Stimulated activated CD4-positive, alpha-beta T cell treated with anti-CD3 and anti-CD28 coated beads, Interleukin-1b, Interleukin-23, amount 100 ng/mL, for 1 hour (primary cell): ENCODE measurements at places on chromosomes 13 and 19.

DNA sequence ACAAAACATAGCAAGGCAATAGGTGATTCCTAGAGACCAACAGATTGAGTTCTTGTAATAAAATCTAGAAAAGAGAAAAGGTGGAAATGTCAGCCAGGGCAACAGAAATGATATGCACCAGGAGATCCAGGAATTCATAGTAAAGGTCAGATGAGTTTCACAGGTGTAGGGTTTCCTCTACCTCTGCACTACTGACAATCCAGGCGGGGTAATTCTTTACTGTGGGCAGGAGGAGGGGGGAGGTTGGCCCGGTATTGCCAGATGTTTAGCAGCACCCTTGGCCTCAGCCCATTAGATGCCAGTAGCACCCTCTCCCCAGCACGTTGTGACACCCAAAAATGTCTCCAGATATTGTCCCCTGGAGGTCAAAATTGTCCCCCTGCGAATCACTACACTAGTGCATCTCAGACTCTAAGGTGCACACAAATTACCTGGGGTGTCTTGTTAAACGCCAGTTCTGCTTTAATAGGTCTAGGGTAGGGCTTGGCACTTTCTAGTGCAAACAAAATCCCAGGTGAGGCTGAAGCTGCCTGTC is 3.5 kb upstream of the UBAC2 start:
- DNase-seq, result no peak

DNA sequence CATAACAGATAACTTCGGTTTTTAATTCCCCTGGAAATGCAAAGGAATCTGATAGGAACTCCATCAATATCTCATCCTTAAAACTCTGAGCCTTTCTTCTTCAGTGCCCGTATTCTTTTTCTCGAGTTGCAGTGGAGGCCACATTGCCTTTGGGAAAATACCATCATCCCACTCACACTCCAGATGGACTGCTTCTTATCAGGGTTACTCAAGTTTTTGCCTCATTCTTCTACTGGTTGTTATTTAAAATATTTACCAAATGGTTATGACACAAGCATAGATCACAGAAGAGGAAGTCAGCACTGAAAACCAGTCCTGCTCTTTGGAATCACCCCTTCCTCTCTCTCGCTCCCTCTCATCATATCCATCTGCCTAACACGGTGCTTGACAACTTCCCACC is 1020.5 kb upstream of the SLC10A2 start:
- no peak for DNase-seq

DNA sequence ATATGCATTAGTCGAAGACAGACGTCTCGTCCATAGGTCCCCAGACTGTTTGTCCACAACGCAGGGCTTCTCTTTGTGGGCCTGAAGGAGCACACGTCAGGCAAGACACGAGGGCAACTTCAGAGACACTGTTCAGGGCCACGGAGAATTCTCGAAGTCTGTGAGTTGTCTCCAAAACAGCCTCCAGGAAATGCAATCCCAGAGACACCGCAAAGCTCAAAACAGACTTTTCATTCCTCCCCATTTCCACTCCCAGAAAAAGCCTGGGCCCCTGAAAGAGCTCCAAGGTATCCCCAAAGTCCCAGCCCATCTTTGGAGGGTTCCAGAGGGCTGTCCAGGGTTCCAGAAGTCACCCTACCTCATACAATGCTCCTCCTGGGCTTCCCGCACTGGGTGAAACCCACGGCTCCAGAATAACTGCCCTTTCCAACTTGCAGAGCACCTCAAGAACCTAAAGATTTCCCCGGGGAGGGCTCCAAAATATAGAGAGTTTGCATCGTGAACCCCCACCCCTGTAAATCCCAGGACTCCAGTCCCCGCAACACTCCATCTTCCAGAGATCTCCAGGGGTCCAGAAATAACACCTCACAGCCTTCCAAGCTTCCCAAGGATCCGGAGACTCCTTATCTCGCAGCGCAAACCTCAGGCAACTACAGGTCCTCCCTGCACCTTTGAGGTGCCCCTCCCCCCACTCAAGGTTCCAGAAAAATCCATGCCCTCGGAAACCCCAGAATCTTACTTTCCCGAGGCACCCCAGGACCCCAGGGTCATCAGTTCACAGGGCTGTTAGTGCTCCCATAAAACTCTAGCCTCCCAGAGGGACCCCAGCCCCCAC is 687 bp upstream of the FTL start:
- DNase-seq, result no peak

GRCh38 chr19:9309974-9310446 is 372 bp upstream of the ZNF699 start:
- no peak for DNase-seq

DNA sequence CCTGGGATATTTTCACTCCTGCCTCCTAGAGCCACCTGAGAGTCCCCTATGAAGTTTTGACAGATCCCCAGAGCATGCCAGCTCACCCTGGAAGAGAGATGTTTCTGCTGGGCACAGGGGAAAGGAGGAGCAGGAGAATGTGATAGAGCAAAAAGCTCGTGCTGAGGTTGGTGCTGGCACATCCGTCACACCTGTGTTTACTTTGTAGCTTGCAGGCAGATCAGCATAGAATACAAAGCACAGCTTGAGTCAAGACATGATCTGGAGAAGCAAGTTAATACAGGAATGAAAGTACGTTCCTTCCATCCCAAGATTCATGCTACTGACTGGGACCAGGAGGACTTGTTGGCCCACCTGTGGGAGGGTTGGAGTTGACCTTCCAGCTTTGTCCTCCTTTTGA is 46.1 kb downstream of the HSPH1 start:
- no peak for DNase-seq

- DNase-seq, result no peak
These were observed 12.0 kb downstream of the TGDS start for GRCh38 chr13:94583926-94584325.

GRCh38 chr13:85332615-85333014 is 466.6 kb downstream of the SLITRK6 start:
- no peak for DNase-seq

DNA sequence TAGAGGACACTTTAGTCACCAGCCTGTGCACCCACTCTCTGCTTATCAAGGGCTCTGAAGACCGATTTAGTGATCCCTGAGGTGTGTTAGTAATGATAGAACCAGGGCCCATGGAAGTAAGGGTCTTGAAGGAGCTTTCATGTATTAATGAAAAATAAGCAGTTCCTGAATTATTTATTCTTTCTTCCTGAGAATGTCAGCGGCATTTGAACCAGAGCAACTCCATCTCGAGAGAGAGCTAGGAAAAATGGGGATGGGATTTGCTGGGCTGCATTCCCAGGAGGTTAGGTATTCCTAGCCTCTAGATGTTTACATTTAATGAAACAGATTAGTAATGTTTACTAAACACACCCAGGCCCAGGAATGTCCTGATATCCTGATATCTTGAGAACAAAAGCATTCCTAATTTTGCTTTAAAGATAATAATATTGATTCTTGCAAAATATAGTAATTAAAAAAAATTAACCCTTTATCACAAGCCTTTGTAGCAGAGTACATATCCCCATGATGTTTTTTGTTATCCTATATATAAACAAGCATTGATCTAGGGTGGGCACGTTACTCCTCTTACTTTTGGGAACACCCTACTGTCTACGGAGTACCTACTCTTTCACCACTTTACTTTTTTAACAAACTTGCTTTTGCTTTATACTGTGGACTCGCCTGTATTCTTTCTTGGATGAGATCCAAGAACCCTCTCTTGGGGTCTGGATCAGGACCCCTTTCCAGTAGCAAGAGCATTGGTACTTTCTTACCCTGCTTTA is 63.1 kb downstream of the COG3 start:
- no peak for DNase-seq

DNA sequence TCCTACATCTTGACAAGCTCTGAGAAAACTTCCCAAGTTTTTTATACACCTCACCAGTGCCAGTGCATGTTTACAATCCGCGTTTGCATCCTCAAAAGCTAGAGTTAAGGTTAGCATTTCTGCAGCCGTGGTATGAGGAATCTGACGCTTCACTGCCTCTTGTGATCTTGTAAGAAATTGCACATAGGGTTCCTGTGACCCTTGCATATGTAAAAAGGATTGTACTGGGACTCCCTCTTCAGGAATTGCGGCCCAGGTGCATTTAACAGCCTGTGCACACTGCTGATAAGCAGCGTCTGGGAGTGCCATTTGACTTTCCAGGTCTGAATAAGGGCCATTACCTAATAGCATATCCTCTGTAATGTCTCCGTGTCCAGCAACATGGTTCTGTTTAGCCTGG is 15.3 kb downstream of the FPR3 start:
- no peak for DNase-seq

DNA sequence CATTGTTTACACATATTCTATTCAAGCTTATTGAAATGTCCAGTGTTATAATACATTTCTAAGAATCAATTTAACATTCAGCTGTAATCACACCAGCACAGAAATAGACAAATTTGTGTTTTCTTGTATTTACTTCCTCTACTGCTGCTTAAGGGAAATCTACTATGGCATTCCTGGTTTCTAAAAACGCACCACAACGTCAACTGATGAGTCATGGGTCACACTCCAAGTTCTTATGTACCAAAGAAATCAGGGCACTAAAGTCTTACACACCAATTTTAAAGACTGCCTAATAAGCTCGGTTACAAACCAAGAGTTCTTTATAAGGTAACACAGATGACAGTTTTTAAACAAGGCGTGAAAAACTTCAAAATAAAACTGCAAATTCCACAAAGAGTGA is 13.2 kb downstream of the LNX2 start:
- DNase-seq, result no peak

DNA sequence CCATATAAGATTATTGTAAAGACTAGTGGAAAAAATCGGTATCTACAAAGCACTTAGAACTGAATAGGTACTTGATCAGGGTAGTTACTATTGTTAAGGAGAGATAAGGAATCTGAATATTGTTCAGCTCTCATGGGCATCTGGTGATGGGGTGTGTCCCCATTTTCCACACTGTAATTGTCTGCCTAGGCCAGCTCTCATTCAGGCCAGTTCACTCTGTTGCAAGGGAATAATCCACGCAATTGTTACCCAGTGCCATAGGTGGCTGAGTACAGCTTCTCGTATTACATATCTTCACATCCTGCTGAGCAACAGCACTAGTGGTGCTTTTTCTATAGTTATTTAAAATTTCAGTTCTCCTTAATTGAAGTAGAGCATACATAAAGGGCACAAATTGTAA is 45.6 kb upstream of the C13orf42 start:
- no peak for DNase-seq

DNA sequence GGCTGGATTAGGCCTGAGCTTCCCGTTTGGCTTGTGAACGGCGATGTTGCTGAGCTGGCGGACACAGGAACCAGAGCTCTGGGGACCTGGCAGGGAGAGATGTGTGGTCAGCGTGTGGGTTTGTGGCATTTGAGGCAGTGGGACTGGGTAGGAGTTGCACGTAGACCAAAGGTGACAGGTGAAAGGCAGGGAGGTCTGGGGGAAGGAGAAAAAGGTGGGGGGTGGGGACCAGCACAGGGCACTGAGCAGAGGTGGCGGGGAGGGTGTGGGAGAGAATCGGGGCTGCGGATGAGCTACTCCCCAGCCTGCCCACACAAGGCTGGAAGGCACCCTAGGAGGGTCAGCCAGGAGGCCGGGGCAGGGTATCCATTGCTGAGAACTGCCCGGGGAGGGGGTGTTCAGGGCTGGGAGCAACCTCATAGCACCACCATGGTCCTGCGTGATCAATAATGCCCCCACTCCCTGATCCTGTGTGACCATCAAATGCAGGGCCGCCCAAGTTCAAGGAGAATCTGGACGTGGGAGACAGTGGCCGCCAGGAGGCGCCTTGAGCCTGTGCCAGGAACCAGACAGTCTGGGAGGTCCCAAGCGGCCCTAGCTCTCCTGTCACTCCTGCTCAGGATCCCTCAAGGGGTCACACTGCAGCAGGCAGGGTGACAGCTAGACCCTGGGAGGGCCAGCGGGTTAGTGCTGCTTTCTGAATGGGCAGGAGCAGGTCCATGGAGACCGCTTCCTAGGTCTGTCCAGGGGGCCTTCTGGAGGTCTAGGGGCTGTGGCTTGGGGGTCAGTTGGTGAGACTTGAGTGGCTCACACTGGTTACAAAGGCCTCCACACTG is 12.8 kb upstream of the SELENOW start:
- no peak for DNase-seq

- no peak for DNase-seq
These were observed 162.4 kb downstream of the FOXO1 start for GRCh38 chr13:40503966-40504591.

GRCh38 chr13:102589301-102589822 is 7.4 kb upstream of the TPP2 start:
- no peak for DNase-seq

GRCh38 chr19:51163257-51163656 is 21.2 kb downstream of the SIGLEC7 start:
- no peak for DNase-seq

- DNase-seq, result no peak
These were observed 6.1 kb downstream of the CAPN12 start for GRCh38 chr19:38737921-38738737.

- no peak for DNase-seq
These were observed 649.3 kb upstream of the ARGLU1 start for GRCh38 chr13:107217251-107217650.
